Inflammatory macrophage treated with lipopolysaccharide for 1 hour (primary cell): ENCODE measurements at places on chromosomes 6 and 20.

DNA sequence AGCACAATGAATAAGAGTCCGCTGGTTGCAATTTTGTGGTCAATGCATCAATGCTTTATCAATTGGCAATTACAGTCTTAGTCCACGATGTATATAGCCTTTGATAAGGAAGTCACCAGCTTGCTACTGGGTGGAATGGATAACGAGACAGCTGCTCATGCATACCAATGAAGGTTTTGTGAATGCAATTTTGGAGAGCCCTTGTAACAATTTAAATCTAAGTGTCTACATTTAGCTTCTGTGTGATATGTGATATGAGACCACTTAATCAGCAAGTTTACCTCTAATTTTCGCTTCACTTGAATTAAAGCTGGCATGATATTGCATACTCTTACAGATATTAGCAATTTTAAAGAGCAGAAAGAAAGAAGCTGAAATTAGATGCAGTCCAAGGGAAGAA, 543.9 kb downstream of the RNF144B start:
- no peak for DNase-seq

DNA sequence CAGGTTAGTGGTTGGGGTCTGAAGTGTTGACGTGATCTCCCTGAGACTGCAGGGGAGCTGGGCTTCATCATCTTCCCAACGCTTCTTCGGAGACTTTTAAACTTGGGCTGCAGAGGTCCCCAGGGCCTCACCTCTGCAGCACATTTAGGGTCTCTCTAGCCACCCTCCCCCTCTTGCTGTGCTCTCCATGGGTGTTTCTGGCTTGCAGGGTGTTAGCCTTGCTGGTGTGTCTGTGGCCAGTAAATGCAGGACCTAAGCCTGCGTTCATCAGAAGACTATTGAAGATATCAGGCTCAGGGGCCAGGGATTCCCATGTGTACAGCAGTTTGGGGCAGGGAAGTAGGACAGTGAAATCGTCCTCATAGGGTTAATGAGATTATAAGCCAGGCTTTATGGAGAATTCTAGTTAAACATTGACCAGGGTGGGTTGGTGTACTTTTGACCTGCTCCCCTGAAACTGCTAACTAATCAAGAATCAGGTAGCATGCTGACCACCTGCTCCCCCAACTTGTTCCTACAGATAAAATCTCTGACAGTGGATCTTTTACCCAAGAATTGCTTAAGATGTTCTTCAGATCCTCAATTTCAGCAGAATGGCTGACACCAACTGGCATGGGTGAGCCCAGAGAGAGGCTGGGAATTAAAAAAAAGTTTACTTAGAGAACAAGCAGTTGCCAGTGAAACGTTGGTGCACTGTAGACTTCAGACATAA, 3.8 kb upstream of the DDO start:
- DNase-seq, result no peak

DNA sequence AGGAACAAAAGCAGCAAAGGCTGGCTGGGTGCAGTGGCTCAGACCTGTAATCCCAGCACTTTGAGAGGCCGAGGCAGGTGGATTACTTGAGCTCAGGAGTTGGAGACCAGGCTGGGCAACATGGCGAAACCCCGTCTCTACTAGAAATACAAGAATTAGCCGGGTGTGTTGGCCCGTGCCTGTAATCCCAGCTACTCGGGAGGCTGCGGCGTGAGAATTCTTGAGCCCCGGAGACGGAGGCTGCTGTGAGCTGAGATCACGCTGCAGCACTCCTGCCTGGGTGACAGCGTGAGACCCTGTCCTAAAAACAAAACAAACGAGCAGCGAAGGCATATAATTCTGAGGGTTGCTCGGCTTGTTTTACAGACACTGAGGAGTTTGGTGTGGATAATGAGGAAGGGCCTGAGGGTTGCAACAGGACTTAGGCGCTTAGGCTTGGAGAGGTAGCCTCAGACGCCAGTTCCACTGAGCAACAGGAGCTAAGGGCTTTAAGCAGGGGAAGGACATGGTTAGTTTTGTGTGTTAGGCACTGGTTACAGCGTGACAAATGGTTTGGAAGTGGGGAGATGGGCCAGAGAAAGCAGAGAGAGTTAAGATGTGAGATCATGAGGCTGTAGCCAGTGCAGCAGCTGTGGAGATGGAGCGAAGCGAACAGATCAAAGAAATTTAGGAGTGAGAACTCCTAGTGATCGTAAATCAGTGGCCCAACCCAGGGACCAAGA, 1.2 kb downstream of the MYH7B start:
- DNase-seq, result no peak

DNA sequence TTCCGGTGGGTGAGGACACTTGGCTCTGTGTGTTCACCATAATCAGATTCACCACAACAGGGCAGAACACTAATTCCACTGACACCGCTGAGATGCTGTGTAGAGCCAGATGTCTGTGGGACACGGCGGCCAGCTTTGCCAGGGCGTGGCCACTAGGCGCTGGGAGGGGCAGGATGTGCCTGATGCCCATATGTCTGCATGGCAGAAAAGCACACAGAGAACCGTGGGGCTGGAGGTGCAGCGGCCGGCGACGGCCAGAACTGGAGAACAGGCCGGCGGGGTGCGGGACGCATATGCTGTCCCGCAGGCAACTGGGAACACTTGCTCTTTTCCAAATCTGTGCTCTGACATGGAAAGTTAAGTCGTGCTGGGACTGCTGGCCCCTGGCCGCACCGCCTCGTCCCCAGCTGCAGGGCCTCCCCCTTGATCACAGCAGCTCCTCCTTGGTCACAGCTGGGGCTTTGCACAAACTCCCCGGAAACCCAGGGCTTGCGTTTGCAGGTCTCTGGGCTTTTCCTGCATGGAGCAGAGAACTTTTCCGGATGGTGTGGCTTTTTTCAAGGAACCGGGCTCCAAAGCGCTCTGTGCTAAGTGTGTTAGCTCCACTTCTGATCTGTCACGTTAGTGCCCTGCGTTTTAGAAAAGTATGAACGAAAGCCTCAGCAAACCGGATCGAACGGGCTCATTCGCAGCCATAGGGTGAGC, 31.1 kb downstream of the NTSR1 start:
- no peak for DNase-seq

- peak; percentile 72 for DNase-seq
These were observed 9.7 kb downstream of the BACH2 start for GRCh38 chr6:90286884-90287488.

DNA sequence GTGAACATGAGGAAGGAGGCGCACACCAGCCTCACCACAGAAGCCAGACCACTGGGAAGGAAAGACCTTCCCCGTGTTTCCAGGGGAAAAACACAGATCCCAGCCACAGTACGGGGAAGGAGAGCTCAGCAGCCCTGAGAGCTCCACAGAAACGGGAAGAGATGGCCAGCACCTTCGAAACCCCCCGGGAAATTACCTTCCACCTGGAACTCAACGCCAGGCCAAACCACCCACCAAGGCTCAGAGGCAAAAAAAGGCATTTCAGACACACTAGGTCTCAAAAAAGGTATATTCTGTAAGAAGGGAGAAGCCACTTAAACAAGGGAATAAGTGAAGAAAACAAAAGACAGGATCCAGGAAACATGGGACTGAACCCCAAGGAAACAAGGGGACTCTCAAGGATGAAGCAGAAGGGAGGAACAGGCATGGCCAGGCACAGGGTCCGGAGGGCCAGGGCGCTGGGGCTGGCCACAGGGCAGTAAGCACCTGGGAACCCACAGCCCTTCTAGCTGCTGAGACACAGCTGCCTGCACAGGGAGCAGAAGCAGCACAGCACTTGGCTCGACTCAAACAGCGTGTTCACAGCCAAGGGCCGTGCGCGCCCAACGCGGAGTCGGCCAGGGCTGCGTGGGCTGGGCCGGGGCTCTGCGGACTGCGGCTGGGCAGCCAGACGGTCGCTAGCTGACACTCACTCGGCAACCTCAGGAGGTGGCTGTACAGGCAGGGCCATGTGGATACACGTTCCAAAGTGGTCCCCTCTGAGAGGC, 44.6 kb downstream of the TAF4 start:
- no peak for DNase-seq

- DNase-seq, result no peak
These were observed 157.5 kb downstream of the ADGRG6 start for GRCh38 chr6:142459271-142459670.

DNA sequence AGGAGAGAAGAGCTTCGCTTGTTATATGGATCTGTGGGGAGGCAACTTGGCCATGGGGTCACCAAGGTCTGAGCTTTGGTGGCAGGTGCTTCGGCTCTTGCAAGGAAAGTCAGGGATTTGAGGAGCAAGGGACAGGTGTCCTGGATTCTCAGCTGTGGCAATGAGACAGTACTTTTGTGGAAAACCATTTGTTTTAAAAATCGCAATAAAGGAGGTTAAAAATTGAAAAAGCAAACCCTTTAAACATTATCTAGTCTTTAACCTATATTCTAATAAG, 64.3 kb downstream of the NOL4L start:
- no peak for DNase-seq

- no peak for DNase-seq
These were observed 71.3 kb downstream of the TFAP2B start for GRCh38 chr6:50889935-50890334.

DNA sequence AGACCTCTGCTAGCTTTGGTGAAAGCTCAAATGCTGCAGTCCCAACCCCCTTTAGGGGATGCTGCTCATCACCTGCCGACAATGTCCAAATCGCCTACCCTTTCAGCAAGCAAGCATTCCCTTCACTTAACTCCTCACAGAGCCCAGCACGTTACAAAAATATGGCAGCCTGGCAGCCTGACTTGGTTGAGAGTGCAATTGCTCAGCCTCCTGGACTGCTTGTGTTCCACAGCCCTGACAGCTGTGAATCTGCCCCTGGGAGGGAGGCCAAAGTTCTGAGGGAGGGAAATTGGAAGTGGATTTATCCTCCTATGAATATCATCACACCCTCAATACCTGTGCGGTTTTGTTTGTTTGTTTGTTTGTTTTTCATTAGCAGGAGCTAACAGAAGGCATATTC, 231.0 kb downstream of the HIVEP2 start:
- DNase-seq, result no peak

DNA sequence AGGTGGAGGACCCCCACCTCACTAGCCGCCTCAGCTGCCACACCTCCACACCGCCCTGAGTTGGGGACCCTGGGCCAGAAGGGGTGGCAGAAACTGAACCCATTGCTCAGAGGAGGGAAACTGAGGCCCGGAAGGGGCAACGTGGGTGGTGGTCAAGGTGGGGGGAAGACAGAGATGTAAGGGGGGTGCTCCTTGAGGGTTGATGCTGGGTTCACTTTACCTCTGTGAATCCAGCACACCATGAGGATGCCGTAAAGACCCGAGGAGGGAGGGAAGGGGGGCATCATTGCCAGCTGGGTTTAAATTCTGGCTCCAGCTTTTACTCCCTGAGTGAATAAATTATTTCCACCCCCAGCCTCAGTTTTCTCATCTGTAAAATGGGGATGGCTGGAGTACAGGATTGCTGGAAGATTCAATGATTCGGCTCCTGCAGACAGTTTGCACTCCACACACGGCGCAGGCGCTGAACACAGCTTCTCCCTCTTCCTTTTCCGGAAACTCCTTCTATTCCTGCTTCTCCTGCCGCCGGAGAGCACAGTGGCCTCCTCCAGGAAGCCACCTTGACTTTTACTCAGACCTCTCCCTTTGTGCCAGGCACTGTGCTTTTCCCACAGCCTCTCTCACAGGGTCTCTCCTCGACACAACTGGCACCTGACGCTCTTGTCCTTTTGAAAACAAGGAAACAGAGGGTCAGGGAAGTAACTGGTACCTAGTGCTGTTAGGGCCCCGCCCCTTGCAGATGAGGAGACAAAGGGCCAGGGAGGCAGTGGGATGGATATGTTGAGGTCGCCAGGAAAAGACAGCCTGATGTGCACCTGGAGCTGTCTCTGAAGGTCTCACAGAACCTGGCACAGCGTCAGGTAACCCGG, 59.4 kb downstream of the UBE2V1 start:
- no peak for DNase-seq

- DNase-seq, result peak; percentile 97
These were observed 9.9 kb upstream of the HLA-B start for GRCh38 chr6:31366693-31367470.

- DNase-seq, result no peak
These were observed 87.2 kb downstream of the THEMIS start for GRCh38 chr6:127813699-127814027.

- no peak for DNase-seq
These were observed 16.6 kb downstream of the TENT5A start for GRCh38 chr6:81735756-81736380.

- no peak for DNase-seq
These were observed 7.7 kb downstream of the ZHX3 start for GRCh38 chr20:41309817-41310216.

- no peak for DNase-seq
These were observed 536.0 kb downstream of the BCKDHB start for GRCh38 chr6:80642452-80642851.

GRCh38 chr6:122484760-122485159, 13.2 kb upstream of the SERINC1 start:
- peak; percentile 30 for DNase-seq
